ENCODE measurements at places on chromosomes 2 and 18.

- peak; percentile 68 for DNase-seq
Measured at GRCh38 chr2:44267796-44268648, 7.3 kb upstream of the SLC3A1 start.

GRCh38 chr2:85838641-85839040, 50.1 kb downstream of the ST3GAL5 start:
- no peak for DNase-seq

DNA sequence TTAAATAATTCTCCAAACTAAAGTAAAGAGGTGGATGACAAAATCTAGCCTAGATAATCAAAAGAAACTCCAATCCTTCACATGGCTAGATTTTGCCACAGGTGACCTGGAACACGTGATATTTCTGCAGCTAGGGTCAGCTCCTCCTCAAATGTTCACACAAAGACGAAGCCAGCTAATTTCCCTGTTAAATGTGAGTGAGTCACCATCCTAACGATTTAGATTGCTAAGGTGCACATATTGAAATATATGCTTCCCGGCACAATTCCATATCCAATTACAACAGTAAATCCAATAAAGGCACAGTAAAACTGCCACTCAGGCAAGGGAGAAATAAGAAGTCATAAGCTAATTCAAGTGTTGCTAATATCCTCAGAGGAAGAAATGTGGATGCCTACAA, 28.7 kb downstream of the IKZF2 start:
- peak; percentile 9 for DNase-seq

DNA sequence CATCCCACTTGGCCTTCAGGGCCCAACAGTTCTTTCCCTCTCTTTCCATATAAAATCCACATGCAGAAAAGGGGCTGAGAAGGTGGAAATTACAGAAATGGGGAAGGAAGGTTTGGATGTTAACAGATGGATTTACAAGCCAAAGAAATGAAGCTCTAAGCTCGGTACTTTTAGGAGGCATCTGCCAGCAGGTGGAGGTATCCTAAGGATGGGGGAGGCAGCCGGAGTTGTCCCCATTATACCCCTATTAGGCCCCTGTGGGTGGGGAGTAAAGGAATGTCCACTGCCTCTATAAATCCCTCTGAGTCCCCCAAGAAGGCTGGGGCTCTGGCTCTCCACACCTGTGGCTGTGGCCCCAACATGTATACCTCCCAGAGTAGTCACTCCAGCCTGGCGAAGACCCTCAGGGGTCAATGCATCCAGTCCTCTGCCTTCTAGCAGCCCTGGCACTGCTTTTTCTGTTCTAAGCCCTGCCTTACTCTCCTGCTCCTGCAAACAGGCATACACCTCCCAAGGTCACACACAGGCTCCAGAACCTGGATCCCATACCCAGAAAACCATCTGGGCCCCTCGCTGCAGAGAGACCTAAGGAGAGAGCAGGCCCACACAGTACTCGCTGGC, 1.2 kb downstream of the FBXO41 start:
- no peak for DNase-seq

DNA sequence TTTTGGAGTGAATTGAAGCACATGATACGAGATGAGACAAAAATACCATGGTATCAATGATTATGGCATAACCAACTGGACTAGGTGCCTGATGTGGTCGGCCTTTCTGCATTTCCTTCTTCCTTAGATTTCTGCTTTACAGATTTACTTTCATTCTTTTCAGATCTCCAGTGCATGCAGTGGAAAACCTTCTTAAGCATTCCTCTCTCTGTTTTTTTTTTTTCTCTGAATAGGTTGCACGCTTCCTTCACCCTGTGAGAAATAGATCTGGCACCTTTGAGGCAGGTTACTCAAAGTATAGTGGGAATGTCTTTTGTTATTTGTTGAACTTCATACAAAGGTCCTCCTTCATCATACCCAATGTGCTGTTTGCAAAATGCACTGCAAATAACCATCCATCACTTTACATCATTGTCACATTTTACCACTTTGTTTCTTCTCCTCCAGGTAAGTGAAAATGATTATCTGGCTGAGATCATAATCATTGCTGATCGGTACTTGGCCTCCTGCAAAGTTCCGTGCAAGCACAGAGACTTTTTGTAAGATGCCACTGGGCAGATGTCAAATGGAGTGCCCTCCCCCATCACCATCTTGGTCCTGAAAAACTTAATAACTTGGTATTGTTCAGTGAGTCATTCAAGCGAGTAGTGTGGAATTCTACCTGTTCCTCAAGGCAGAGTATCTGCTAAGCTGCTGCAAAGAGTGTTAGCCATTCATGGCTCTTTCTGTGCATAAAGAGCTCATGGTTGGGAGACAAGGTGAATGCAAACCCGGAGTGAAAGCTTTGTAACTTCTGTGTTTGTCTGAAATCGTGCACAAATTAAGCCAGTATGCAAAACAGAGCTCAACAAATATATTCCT, 30.0 kb upstream of the KLHL14 start:
- DNase-seq, result no peak

GRCh38 chr2:199219551-199219950, 238.2 kb downstream of the SATB2 start:
- DNase-seq, result no peak

- DNase-seq, result no peak
Measured at GRCh38 chr2:232447638-232448303, 8.2 kb upstream of the ALPI start.

DNA sequence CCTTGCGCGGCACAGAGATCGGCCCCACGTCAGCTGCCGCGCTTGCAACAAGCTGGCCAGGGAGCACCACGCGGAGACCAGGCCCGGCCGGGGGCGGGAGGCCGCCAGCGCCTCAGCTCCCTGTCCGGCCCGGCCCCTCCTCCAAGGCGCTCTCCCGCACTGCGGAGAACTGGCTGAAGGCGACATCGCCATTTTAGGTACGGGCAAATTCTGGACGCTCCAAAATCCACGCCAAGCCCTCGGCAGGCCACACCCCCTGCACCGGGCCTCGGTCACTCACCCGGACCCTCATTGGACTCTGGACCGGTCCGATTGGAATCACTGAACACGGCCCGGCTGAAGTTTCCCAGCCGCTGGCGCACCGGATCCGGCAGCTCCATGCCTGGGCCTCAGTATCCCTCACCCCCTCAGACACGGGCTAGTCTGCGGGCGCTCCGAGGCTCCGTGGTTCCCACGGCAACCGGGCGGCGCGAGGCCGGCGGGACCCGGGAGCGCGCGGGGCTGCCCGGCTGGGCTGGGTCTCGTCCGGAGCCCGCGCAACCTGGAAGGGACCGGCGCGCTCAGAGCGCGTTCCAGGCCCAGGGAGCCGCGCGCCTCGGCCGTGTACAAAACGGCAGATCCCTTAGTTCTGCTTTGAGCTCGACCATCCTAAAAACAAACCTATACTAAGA, at the start of gene TMEM17:
TSS of gene TMEM17 (minus strand) at position 446 of the 671 bp plus-strand sequence. CDS start at position 380, 66 bp downstream.
- peak; percentile 91 for DNase-seq

DNA sequence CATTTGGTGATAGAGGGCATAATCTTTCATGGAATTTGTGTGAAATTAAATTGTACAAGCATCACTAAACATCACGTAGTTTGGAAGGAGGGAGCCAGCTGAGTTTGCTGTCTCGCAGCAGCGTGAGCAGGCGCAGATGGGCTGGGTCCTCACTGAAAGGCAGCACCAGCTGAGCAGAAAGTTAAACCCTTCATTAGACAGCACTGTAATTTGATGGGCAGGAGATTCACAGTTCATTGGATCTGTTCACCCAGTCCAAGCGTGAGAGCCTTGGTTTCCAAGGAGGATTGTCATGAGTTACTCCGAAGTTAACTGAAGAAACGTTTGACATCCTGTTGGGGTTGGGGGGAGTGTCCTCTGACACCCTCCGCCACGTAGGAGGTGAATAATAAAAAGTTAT, 89.8 kb upstream of the NFATC1 start:
- no peak for DNase-seq

DNA sequence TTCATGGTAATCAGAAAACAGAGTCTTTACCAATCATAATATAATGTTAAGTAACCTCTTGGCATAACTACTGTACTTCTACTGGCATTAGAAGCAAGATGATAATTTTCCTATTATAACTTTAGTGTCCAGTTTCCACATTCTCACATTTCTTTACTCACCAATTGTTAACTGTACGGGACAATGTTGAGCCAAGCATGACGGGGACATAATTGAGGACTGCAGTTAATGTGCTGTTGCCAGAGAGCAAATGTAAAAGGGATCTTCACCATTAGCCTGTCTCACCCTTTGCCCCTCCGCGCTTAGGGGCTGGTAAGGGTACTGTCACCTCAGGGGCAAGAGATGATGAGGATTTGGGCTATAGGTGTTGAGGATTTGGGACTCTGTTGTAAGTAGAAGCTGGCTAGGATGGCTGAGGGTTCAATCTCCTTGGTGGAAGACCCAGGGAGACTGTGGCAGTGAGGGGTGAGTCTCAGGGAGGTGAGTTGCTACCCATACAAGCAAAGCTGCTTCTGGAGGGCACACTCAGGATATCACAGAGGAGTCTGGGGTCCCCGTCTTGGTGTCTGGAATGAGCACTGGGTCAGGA, 54.4 kb upstream of the IL1RL1 start:
- DNase-seq, result peak; percentile 9

GRCh38 chr2:11408959-11409571, 56.9 kb downstream of the E2F6 start:
- peak; percentile 42 for DNase-seq

GRCh38 chr2:186919296-186919695, 70.3 kb upstream of the ZSWIM2 start:
- DNase-seq, result peak; percentile 73

- DNase-seq, result no peak
Measured at GRCh38 chr2:151756820-151757219, 22.5 kb upstream of the NEB start.

DNA sequence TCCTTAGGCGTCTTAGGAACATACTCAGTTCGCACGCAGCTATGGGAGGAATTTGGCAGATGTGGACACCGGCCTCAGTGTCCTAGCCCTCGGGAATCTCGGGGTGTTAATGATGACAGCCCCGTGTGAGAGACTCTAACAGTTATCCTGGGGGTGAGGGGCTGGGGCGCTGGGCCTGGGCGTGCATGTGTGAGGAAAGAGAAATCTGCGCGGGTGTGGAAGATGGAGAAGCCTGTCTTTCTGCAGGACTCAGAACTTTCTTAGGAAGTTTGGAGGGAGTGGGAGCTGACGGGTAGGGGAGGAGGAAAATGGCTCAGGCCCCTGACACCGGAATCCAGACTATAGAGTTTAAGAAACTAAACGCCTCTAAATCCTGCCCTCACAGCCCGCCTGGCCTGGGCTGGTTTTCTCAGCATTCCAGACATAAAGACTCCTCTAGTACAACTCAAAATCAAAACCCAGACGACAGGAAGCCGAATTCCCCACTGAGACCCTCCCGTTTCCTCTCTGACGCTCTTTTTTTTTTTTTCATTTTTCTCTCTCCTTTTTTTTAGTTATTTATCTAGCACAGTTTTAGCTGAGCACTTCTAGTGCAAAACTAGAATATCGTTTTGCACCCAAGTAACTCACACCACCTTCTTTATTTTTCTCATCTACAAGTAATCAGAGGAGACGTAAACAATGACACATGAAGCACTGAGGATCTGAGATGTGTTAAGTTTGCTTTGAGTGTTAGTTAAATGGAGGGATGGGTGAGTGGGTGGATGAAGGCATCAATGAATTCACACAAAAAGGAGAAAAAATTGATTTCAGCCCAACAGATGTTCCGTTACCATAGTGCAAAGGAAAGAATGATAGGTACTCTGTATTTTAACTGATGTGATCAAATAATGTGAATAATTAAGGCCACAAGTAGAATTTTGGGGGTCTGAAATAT, 1.2 kb upstream of the HAAO start:
- DNase-seq, result no peak

- no peak for DNase-seq
Measured at GRCh38 chr18:63843008-63843407, 44.5 kb upstream of the SERPINB2 start.

- peak; percentile 64 for DNase-seq
Measured at GRCh38 chr2:215949991-215950404, 63.4 kb downstream of the MREG start.

Measured in RPMI7951 (cell line).